ENCODE measurements at places on chromosomes 12 and 14.
A peak's percentile ranks its signal among the peaks of the same experiment; 100 is the strongest.

GRCh38 chr12:10553148-10553547 is 47.5 kb downstream of the EIF2S3B start:
- DNase-seq, result no peak

GRCh38 chr12:103369929-103370328 is 125.8 kb downstream of the C12orf42 start:
- DNase-seq, result no peak

DNA sequence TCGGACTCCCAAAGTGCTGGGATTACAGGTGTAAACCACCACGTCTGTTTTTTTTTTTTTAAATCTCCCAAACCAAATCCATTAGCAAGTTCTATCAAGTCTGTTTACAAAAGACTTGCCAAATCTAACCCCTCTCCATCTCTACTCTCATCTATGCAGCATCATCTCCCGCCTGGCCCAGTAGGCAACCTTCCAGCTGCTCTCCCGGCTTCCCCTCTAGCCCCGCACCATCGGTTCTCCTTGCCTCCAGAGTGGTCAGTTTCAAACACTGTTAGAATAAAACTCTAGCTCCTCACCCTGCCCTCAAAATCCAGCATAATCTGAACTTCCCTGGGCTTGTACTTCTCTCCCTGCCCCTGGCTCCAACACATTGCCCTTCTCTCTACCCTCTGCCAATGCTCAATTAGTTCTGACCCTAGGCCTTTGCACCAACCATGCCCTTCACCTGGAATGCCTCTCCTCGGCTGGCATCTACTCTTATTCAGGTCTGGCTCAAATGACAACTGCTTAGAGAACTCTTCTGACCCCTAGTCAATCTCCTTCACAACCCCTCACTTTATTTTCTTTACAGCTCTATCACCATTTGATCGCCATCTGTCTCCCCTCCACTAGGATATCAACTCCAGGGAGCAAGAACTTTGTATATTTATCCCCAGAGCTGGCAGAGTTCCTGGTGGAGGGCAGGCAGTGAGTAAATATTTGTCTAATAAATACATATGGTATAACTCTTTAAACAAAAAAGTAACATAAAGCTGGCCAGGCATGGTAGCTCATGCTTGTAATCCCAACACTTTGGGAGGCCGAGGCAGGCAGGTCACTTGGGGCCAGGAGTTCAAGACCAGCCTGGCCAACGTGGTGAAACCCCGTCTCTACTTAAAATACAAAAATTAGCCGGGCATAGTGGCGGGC is 4.9 kb downstream of the WSB2 start:
- DNase-seq, result no peak

DNA sequence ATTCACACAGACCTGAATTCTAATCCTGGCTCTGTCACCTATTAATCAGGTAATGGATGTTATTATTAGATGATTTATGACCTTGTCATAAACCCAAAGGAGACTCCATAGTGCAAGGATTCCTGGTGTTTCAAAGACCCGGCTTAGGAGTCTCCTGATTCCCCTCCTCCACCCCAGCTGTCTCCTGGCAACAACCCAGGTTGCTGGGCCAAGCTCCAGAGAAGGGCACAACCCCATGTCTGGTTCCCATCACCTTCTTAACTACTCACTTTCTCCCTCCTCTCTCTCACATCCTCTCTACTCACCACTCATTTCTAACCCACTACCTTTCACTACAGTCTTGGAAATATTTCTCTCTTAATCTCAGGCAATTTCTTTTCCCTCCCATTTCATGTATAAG is 41.6 kb downstream of the RHOJ start:
- no peak for DNase-seq

DNA sequence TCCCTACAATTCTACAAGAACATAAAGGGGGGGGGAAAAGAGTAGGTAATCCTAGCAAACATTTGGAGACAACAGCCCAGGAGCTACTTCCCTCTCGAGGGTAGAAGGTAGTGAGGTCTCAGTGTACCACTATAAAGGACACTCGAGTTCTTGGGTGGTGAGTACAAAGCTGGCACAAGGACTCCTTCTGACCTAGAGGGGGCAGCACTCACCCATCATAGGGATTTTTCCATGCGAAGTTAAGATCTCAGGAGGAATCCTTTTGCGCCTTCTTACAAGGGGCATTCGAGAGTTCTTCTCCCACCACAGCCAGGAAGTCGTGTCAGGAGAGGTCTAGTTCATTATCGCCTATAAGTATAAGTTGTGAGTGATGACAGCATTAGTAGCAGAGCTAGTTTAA is 200.2 kb upstream of the RBM19 start:
- peak; percentile 10 for DNase-seq

- no peak for DNase-seq
Measured at GRCh38 chr12:52338241-52338960, 17.2 kb upstream of the KRT83 start.

DNA sequence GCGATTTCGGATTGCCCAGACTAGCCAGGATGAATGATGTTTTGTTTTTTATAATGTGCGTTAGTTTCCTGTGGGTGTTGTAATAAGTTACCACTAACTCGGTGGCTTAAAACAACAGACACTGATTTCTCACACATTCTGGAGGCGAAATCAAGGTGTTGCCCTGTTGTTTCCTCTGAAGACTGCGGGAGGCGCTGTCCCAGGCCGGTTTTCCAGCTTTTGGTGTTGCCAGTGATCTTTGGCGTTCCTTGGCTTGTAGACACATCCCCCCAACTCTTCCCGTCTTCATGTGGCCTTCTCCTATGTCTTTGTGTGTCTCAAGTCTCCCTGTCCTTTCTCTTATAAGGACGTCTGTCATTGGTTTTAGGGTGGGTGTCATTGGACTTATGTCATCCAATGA is 267.7 kb downstream of the AACS start:
- DNase-seq, result no peak

- peak; percentile 83 for DNase-seq
Measured at GRCh38 chr12:64610079-64610659, at the start of gene RASSF3. Gene RASSF3, plus strand, starts transcription at chr12:64610495. Its CDS starts 138 bp downstream, at chr12:64610633.

DNA sequence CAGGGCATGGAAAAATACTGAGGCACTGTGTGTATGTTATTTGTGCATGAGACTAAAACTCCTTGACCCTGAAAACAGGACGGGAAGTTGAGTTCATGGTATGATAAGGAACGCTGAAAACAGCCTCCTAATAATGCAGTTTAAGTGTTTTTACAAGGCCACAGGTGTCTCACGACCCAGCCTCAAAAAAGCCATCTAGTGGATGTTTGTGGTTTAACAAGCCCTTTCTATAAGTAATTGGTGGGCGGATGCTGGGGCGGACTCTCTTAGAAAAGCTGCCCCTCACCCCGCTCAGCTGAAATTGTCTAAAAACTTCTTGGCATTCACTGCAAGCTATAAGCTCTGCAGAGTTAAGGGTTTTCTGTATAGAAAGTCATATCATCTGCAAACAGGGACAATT is 184.5 kb downstream of the NUBPL start:
- DNase-seq, result no peak

- no peak for DNase-seq
Measured at GRCh38 chr14:24313913-24314312, 2.6 kb downstream of the LTB4R start.

- no peak for DNase-seq
Measured at GRCh38 chr12:95100264-95101190, 27.1 kb upstream of the NR2C1 start.

DNA sequence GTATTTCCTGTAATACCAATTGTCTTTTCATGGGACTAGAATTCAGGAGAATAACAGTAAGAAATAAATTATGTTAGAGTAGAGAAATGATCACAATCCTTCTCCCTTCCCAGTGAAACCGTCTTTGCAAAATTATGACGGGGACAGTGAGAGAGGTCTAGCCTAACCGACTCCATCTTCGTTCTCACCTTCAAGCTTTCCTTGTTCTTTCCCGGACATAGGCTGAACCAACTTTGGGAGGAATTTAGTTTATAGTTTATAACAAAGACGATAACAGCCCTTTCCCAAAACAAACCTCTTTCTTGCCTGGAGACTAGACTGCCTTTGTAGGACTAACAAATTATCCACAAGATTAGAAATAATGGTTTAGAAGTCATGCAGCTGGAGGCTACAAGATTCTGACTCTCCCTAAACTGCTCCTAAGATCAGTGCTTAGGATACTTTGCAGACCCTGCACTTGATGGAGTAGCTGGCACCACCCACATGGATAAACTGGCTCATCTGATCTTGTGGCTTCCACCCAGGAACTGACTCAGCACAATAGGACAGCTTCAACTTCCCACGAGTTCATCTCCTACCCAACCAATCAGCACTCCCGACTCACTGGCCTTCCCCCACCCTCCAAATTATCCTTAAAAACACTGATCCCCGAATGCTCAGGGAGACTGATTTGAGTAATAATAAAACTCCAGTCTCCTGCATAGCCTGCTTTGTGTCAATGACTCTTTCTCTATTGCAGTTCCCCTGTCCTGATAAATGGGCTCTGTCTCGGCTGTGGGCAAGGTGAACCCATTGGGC is 521.2 kb upstream of the TBX3 start:
- no peak for DNase-seq

DNA sequence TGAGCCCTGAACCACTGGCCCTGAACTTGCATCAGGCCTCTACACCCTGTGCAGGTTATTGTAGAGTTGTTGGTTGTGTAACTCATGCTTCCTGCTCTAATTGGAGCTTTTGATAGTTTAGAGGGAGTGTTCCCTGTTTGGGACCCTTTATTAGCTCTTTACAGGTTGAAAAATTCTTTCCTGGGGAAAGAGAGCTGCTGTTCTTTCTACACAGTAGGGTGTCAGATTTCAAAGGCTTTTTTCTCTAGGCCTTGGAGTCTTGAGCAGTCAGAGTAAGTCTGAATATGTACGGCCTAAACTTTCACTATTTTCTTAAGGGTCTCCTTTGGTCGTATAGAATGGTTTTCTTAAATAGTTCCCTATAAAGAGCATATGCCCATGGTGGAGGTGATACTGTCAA is 60.8 kb upstream of the NEDD1 start:
- no peak for DNase-seq

DNA sequence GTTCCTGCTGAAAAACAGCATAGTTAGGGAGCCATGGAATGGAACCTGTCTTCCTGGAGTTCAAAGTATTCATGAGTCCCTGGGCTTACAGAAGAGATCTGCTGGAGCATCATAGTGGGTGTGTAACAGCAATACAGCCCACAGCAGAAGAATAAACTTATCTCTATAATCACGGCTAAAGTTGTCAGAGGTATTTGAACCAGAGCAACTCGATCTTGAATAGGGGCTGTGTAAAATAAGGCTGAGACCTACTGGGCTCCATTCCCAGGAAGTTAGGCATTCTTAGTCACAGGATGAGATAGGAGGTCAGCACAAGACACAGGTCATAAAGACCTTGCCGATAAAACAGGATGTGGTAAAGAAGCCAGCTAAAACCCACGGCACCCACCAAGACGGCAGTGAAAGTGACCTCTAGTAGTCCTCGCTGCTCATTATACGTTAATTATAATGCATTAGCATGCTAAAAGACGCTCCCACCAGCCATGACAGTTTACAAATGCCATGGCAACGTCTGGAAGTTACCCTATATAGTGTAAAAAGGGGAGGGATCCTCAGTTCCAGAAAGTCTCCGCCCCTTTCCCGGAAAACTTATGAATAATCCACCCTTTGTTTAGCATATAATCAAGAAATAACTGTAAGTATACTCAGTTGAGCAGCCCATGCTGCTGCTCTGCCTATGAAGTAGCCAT is 223.4 kb downstream of the PCNX1 start:
- DNase-seq, result no peak

DNA sequence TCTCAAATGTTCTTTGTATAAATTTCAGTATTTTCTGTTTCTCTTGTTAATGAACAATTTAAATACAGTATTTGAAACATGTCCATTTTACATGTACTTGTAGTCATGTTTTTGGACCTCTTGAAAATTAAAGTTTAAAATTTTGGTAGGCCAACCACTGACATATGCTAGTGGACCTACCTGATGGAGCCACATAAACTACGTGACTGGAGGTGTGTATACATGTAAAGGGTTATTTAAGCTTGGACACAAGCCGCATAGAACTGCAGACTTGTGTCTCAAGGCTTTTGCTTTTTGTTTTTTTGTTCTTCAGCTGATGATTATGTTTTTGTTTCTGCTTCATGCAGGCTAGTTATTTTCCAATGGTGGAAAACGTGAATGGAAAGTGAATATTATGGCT is 568.5 kb upstream of the MDGA2 start:
- DNase-seq, result no peak

DNA sequence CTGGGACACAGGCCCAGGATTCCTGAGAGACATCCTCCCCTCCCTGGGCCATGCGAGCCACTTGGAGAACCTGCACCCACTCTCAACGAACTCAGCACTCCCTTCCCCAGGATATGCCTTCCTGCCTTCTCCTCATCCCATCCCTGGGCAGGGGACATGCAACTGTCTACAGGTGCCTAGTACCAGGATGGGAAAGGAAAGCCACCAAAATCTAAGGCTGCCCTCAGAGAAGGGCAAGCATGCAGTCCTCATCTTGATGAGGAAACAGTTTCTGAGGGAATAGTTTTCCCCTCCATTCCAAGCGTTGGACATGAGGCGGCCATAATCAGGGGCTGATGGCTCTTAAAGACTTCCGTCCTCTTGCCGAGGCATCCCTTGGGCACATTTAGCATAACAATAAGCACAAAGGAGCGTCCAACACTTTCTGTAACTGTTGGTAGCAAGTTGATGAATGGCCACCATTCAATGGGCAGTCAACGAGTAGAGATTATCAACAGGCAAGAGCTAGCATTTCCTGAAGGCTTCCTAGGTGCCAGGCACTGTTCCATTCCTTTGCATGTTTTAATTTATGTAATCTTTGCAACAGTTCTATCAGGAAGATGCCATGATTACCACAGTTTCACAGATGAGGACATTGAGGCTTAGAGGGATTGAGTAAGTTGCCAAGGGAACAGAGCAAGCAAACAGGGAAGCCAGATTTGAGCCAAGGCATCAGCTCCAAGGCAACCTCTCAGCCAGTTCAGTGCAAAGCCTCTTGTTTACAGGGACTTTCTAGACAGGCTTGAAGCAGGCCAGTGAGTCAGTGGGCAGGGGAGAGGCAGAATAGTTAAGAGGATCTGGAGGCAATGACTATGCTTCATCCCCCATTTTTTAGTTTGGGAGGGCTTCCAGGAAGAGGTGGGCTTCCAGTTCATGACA is 105.1 kb downstream of the SINHCAF start:
- DNase-seq, result no peak

GRCh38 chr14:101628471-101628966 is 67.2 kb downstream of the DIO3 start:
- DNase-seq, result peak; percentile 78

DNA sequence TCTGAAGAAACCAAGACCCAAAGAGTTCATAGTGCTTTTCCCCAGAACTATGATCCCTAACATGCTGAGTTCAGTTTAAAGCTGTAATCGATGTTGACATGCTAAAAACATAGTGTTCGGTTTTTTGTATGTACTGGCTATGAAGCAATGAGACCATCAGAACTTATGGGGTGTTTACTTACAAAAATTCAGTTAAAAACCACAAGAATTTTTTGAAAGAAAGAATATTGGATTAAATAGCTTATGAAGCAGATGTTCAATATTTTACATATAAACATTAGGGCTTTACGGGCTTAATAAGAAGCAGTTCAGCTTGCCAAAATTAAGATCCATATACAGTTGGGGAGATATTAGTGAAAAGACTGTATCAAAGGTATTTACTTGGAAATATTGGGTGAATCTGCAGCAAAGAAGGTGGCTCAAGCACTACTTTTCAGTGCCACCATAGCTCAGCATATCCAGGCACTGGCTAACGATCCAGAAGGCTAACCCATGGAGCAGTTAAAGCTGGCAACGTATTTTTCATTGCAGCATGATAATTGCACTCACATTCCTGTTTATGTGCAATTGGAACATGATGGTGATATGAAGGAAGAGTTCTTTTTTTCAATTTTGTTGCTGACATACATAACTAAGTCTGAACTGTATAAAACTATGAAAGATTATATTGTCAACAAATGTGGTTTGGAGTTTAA is 125.9 kb downstream of the EFCAB11 start:
- DNase-seq, result no peak
